ENCODE measurements at places on chromosomes 1 and 21. TPM values are rescaled to one million over a fixed set of nuclear protein-coding genes. Genes with fewer than 3 reads are reported as not detected.

DNA sequence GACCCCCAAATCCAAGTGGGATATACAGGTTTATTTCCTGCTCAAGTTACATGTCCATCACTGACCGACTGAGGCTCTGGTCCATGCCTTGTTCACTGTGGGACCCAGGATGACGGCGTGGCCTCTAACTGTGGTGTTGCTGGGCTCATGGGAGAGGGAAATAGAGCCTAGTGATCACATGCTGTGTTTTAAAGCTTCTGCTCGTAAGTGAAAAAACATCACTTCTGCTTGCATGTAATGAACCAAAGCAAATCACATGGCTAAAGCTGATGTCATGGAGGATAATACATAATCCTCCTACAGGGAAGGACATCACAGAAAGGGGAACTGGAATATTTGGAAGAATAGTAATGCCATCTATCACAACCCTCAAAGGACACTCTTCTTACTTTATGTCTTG, 107.6 kb downstream of the FASLG start:
- DNase-seq = no peak

DNA sequence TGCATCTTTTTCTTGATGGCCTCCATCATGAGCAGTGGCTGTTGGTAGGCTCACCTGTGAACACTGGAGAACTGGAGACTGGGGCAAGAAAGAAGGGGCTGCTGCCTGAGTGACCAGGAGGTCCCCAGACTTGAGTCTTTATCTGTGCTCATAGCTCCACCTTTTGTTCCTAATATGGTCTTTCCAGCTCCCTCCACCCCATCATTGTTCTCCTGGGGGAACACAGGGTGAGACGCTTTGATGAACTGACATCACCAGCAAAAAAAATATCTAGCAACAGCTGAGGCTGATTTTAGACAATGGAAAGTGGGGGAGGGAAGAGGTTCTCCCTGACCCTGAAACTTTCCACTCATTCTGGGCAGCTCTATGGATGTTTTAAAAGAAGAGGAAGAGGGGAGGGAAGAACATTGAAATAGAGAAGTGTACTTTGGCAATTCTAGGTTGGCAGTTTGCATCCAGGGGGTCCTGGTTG, at the start of gene TPM3:
TSS of gene TPM3 (minus strand) at position 111 of the 472 bp plus-strand sequence. CDS start at position 29, 82 bp downstream.
- no peak for DNase-seq

TMEM52 gene
- polyA plus RNA-seq = 6.2 TPM

TSACC gene
- 0.98 TPM for polyA plus RNA-seq

GRCh38 chr21:42448686-42449085, 45.0 kb downstream of the UBASH3A start:
- no peak for DNase-seq

DNA sequence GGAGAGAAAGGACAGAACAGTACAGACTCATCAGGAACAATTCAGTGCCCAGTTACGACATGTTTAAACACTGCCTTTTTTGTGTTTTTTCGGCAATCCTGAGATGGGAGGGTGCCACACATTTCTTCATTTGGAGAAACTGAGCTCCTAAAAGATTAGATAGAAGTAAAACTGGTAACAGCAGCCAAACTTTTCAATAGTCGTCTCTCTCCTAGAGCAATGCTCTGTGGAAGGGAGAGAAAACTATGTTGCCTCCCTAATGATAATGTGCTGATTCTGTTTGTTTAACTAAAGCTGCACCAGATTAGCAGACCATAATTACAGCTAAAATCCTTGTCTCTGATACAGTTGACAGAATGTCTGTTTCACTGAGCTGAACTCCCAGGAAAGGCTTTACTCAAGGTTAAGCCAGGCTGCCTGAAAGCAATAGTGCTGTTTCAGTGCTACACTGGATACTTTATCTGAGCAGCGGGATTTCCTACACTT, 76.2 kb upstream of the CXADR start:
- DNase-seq = peak; percentile 47

- DNase-seq = peak; percentile 48
These were observed 988 bp downstream of the SLC35A3 start for GRCh38 chr1:99970713-99971255.

- peak; percentile 98 for DNase-seq
These were observed at the start of gene PIK3R3 for GRCh38 chr1:46132529-46133180. Gene PIK3R3, minus strand, starts transcription at chr1:46132629. Its CDS starts 677 bp downstream, at chr1:46131952.

FAM163A gene
- 0.15 TPM for polyA plus RNA-seq

MYOG gene
- polyA plus RNA-seq = not detected
